Mesenteric fat pad (tissue), 1 donor: ENCODE measurements at places on chromosomes 12 and 14. TPM values are rescaled to one million over a fixed set of nuclear protein-coding genes. Genes with fewer than 3 reads are reported as not detected.

DNA sequence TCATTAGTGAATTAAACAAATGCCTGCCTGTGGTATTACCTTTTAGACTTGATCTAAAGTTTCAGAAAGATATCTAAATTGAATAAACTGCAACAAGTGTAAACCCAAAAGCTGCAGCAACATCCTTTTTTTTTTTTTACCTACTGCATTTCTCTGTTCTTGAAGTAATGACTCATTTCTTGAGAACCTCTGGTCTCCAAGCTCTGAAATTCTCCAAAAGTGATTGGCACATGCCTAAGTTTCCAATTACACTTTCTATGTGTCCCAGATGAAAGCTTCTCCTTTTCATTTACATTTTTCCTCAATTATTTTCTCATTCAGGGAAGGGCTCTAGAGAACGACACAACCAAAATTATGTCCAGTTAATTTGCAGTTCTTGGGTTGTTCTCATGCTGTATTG, 435.2 kb upstream of the DCN start:
- no peak for DNase-seq

DNA sequence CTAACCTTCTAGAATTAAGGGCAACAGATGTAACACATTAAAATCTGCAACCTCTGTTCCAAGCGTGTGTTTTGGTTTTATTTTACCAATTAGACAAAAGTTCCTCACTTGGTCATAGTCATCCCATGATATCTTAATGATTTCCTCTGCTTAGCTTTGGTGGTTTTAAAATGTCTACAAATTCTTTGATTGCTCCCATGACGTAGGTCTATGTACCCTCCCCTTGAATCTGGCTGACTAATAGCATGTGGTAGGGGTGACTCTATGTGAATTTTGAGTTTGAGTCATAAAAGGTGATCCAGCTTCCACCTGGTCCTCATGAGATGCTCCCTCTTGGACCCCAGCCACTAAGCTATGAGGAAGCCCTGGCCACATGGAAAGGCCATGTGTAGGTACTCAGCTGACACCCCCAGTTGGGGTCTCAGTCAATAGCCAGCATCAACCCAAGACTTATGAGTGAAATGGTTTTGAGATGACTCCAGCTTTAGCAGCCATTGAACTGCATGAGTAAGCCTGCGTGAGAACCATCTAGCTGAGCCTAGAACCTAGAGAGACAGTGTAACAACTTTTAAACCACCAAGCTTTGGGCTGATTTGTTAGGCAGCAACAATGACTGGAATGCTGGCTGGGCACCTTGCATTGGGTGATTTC, 247.1 kb downstream of the MSRB3 start:
- no peak for DNase-seq

- peak; percentile 91 for DNase-seq
These were observed 117.1 kb downstream of the SLC25A47 start for GRCh38 chr14:100440207-100440631.

- DNase-seq, result no peak
These were observed 49.7 kb downstream of the CKB start for GRCh38 chr14:103472939-103473338.

The LRP1 gene
- total RNA-seq, result 954 TPM

- DNase-seq, result no peak
These were observed 400.7 kb downstream of the NUAK1 start for GRCh38 chr12:105738051-105738450.

DNA sequence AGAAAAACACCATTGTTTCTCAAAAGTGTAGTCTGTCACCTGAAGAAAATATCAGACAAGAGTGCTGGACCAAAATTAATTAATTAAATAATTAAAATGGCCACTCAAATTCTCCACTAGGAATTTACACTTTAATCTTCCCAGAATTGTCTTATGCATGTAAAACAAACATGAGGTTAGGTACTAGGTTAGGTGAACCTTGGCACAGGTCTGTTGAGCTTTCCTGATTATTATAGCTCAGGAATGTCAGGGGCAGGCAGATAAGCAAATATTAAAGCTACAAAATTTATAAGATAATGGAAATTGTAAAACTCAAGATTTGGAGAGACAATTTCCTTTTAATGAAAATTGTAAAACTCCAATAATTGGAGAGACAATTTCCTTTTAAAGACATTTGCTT, 253.2 kb downstream of the BMP4 start:
- DNase-seq, result no peak

DNA sequence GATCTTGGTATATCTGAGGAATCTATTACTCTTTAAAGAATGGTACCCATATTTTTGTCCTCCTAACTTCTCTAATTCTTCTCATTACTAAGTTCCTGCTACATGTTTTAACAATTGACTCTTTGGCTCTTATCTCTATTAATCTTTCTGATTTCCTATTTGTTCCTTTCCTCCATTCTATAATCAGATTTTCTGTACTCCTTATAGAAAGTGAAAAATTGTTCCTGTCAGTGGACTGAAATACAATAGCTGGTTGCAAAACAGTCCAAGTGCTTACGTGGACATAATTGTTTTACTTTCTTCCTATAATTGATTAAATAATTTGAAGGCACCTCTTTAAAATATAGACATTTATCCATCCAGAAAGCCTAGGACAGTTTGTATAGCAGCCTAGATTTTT, 86.7 kb upstream of the PTHLH start:
- no peak for DNase-seq

- no peak for DNase-seq
These were observed 42.6 kb downstream of the KRT80 start for GRCh38 chr12:52149182-52149641.

The ACOT6 gene
- total RNA-seq, result not detected

The MSI1 gene
- total RNA-seq, result 0.58 TPM

GRCh38 chr12:27297566-27297965, 35.1 kb upstream of the BMAL2 start:
- DNase-seq, result no peak

GRCh38 chr12:98895086-98895651, 250.1 kb downstream of the APAF1 start:
- DNase-seq, result no peak

DNA sequence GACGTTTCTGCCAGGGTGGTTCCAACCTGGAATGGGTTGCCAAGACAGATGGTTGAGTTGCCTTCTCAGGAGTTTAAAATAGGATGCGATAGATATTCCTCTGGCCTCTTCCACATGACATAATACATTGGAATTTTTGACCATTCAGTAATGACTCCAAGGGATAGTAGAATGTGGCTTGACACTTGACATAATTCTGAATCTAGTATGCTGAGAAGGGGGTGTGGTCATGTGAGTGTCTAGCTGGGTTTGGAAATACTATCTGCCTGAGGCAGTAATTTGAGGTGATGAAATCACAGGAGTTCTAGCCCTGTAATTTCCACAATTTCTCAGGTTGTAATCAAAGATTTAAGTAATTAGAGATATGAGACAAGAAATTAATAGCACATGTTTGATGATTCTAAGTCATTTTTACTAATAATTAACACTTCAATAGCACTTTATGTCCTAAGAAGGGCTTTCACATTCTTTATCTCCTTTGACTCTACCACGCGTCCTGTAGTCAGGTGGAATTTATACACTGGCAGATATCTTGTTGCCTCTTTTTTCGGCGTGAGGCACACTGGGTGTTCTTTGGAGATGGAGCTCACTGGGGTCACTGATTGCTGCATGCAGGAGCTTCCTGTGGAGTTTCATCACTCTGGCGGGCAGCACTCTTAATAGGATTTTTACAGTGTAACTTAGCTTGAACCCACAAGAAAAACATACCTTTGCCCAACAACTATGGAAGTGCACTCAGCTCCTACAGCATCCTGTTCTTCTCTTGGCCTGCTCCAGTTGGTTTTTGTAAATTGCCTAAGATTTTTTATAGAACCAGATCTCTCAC, 3.2 kb upstream of the AMIGO2 start:
- DNase-seq, result no peak

GRCh38 chr12:91516695-91517047, 334.1 kb upstream of the DCN start:
- no peak for DNase-seq

DNA sequence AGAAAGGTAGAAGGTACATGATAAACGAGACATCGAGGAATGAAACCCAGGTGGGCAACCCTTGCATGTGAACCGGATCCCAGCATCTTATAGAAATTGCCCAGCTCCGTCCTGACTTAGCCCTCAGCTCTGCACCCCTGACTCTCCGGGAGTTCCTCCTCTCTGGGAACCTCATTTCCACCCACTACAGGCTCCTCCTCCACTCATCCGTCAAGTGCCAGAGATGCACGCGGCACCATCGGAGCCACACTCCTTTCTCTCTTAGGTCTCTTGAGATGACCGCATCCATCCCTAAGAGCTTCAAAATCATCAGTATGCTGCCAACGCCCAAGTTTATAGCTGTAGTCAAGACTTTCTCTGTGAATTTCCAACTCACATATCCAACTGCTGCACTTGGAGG, 84.7 kb downstream of the TTC7B start:
- DNase-seq, result no peak

The PLEKHH1 gene
- total RNA-seq, result 6.8 TPM

The GPR137C gene
- 0.13 TPM for total RNA-seq

DNA sequence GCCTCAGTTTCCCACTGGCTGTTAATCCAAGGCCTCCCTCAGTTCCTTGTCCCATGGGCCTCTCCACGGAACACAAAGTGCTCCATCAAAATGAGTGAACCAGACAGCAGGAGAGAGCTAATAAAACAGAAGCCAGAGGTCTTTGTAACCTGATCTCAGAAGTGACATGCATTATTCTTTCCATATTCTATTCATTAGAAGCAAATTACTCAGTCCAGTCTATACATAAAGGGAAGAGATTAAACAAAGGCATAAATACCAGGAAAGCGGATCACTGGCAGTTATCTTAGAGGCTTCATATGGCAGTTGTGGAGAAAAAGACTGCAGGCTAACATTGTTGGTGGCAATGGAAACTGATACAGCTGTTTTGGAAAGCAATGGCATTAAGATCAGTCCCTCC, 170.6 kb upstream of the GARIN6 start:
- no peak for DNase-seq

- no peak for DNase-seq
These were observed 31.2 kb downstream of the CCDC59 start for GRCh38 chr12:82326905-82327503.

DNA sequence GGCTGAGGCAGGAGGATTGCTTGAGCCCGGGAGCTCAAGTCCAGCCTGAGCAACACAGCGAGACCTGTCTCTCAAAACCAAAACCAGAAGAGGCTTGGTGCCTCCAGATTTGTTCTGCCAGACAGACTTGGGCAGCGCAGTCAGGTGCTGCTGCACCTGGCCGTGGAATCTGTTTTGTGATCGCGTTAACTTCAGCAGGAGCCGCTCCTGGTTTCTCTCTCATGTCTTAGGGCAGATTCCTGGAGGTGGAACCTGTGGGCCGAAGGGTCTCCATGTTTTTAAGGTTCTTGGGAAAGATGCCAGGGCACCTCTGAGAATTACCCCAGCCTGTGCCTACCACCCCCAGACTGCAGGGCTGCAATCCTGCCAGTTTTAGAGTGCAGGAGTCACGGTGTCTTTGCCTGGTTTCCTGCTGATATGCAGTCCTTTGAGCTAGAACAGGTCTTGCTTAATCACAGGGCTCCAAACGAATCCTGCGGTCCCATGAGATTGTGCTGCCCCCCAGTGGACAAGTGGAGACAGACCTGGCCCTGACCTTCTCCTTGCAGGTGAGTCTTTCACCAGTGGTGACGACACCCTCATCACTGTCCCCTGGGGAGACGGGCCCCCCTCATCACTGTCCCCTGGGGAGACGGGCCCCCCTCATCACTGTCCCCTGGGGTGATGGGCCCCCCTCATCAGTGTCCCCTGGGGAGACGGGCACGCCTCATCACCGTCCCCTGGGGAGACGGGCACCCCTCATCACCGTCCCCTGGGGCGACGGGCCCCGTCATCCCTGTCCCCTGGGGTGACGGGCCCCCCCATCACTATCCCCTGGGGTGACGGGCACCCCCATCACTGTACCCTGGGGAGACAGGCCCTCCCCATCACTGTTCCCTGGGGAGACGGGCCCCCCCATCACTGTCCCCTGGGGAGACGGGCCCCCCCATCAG, 37.6 kb downstream of the PACS2 start:
- DNase-seq, result no peak

DNA sequence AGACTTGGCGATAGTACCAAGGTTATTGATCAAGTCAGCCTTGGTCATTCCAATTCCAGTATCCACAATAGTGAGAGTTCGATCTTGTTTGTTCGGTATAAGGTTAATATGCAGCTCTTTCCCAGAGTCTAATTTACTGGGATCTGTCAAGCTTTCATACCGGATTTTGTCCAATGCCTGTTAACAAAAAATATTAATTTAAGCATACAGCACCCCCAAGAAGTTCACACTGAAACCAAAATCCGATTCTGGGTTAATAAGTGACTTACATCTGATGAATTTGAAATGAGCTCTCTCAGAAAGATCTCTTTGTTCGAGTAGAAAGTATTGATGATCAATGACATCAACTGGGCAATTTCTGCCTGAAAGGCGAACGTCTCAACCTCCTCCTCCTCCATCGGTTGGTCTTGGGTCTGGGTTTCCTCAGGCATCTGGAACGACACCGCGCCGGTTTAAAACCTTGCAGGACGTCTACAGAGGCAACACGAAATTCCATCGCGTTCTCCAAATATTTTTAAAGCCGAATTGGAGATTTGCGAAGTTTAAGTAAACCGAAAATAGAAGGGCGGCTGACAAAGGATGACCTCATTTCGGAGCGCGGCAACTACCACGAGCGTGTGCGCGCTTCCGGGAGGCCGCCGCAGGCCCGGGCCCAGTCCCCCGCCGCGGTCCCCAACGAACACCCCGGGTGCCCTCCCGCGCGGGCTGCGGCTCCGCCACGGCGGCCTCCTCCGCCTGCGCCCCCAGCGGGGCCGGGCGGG, 716 bp downstream of the HSP90AA1 start:
- DNase-seq, result no peak

GRCh38 chr12:42426746-42427145, 100.8 kb downstream of the PPHLN1 start:
- no peak for DNase-seq

DNA sequence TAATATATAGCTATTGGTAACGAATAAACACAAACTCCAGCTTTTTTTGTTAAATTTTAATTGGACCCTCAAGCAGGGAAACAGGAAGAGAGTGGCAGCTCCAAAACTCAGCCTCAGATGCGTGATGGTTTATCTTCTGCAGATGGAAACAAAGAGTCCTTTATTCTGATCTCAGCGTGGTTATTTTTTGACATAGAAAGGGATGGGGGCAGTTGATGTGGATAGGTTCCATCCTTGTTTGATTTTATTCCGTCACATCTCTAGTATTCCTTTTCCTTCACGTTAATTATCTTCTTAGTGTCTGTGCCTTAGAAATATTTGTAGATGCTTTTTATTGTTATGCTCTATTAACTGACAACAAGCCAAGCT, 447.6 kb upstream of the SEL1L start:
- no peak for DNase-seq

The NAA25 gene
- total RNA-seq, result 31.6 TPM

- no peak for DNase-seq
These were observed 3.9 kb upstream of the HDAC7 start for GRCh38 chr12:47823422-47824086.

The NTN4 gene
- total RNA-seq, result 11.6 TPM

DNA sequence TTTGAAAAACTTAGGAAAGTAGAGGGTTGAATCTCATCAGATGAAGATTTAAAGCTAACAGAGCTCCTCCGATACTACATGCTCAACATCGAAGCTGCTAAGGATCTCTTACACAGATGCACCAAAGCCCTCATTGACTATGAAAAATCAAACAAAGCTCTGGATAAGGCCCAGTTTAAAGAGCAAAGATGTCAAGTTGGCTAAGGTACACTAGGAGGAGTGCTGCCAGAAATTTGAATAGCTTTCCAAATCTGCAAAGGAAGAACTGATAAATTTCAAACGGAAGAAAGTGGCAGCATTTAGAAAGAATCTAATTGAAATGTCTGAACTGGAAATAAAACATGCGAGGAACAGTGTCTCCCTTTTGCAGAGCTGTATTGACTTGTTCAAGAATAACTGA, 141.2 kb downstream of the SLC5A8 start:
- no peak for DNase-seq
